CD14-positive monocyte (primary cell): ENCODE measurements at places on chromosomes 7 and 10.

DNA sequence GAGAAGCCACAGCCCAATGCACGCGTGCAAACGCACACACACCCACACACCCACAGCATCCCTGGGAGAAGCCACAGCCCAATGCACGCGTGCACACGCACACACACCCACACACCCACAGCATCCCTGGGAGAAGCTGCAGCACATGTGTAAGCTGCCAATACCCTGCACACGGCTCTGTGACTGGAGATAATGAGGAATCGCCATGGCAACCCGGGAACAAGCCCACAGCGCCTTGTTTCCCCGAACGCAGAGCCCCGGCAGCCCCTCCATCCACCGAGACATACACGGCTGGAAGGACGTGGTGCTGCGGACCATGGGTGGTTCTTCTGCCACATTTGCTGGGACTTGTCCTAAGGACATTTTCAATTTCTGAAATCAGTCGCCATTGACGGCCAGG lies 221.3 kb downstream of the PTPRN2 start:
- no peak for DNase-seq

- no peak for DNase-seq
Measured at GRCh38 chr7:68922850-68923249, 675.4 kb upstream of the AUTS2 start.

- no peak for DNase-seq
Measured at GRCh38 chr10:123391275-123392028, 237.2 kb downstream of the BUB3 start.

DNA sequence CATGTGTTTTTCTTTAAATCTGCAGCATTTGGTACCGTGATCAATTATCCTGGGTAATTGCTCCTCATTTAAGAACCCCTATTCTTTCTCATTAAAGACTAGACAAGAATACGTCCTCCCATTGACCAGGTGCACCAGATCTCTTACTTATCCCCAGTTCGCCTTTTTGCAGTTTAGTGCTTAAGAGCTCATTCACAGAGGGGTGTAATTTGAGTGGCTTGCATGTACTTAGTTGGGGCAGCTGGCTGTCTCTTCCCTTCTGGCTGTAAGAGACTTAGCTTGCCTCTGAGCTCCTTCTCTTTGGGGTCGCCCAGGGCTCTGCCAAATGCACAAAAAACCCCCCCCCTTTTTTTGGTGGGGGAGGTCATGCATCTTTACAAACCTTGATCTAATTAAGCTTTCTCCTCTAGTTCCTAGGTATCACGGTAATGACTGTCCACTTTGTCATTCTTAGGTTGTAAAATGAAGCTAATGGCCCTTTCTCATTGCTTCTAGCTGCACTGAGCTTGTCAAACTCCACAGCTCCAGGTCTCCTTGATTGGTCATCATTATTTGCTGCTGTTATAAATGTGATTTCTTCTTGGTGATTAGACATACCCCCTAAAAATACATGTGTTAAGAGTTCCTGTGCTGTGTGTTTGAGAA lies 26.3 kb downstream of the GAD2 start:
- DNase-seq = no peak

GRCh38 chr7:120097020-120097419 lies 176.0 kb upstream of the KCND2 start:
- no peak for DNase-seq

DNA sequence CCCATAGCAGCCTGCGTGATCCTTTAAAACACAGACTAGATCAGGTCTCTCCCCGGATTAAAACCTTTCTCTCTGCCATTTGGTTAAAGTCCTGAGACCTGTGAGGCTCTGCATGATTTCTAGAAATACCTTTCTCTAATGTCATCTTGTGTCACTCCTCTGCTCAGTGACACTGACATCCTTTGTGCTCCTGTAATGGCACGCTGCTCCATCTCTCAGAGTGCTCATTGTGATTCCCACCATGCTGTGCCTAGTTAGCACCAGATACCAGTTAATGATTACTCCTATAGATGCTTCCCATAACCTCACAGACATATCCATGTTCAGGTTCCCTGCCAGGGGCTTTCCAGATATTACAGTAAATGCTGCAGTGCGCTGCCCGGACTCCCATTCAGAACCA lies 11.7 kb upstream of the OR9A2 start:
- no peak for DNase-seq

DNA sequence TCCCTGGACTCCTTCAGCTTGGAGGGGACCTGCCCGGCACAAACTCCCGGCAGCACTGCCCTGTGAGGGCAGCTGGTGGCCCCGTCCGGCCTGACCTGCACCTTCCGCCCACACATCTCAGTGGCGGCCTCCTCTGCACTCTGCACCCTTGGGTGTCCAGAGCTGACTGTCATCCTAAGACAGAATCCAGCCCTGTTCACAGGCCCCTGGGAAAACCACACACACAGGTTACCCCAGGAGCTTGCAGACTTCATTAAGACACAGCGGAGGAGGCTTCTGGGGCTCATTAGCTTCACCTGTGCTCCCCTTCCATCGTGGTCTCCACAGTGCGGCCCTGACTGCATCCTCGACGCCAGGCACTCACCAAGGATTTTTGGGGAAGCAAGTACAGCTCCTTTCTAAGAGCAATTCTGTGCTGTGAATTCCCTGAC lies 51.5 kb upstream of the SHH start:
- DNase-seq = no peak

GRCh38 chr10:31272841-31273240 lies 46.2 kb upstream of the ZEB1 start:
- DNase-seq = no peak

DNA sequence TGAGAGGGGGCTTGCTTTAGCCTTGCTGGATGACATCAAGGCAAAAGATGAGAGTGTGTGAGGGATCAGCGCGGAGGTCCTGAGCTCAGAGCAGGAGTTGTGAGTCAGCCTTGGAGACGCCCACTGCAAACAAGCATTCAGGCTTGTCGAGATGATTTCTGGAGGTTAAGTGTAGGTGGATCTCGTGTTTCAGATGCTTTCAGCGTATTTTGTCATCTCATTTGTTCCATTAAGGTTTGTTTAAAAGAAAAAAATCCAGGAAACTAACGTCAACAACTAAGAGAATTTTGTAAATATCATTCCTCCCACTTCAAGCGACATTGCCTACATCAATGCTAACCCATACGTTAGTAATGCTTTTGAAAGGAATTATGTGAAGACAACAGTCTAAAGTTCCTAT lies 715.4 kb upstream of the NRP1 start:
- DNase-seq = no peak

- DNase-seq = no peak
Measured at GRCh38 chr10:17375936-17376584, 78.3 kb downstream of the ST8SIA6 start.

- no peak for DNase-seq
Measured at GRCh38 chr10:48541144-48541795, 63.6 kb downstream of the ARHGAP22 start.

DNA sequence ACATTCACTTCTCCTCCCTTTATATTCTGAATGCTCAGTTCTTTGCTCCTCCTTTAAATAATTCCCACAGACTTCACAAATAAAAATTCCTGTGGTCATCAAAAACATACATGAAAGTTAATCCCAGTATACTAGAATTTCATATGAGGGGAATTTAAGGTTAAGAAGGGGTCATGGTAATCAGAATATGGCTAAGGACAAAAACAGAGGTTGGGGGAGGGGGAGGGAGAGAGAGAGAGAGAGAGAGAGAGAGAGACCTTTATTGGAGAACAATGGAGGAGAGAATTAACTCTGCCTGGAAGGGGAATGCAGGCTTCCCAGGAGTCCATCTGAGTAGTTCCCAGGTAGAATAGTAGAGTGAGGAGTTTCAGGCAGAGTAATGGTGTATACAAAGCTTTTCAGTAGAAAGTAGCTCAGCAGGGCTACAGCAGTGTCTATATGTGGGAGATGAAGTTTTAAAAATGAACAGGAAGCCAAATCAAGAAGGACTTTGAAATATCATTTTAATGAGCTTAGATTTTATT lies 5.2 kb upstream of the CUBN start:
- DNase-seq = no peak

GRCh38 chr10:29535778-29536453 lies 98.9 kb downstream of the SVIL start:
- no peak for DNase-seq

GRCh38 chr7:140908361-140908760 lies 16.4 kb downstream of the BRAF start:
- no peak for DNase-seq

- no peak for DNase-seq
Measured at GRCh38 chr7:143323653-143324052, 7.7 kb downstream of the CLCN1 start.

DNA sequence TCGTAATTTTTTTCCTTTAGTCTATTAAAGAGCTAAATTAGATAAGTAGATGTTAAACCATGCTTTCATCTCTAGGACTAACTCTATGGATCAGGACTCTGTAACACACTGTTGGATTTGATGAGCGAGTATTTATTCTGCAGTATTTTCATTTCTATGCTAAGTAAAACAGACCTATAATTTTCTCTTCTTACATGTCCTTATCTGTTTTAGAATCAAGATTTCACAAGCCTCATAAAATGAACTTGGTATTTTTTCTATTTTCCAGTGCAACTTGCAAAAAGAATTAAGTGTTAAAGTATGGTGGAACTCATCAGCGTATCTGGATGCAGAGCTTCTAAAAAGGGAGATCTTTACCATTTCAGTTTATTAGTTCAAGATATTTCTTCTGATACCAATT lies 2.4 kb downstream of the CACUL1 start:
- DNase-seq = no peak

- DNase-seq = no peak
Measured at GRCh38 chr7:120486164-120486563, 213.2 kb downstream of the KCND2 start.

GRCh38 chr10:108409306-108409705 lies 1244.8 kb upstream of the SORCS1 start:
- DNase-seq = no peak

- DNase-seq = no peak
Measured at GRCh38 chr10:60246382-60246781, 143.3 kb downstream of the ANK3 start.

GRCh38 chr7:4822677-4823076 lies 39.2 kb downstream of the PAPOLB start:
- DNase-seq = no peak

- DNase-seq = no peak
Measured at GRCh38 chr7:134630237-134630636, 16.4 kb upstream of the BPGM start.

GRCh38 chr7:51027935-51028830 lies 245.5 kb upstream of the GRB10 start:
- DNase-seq = no peak

GRCh38 chr7:106819546-106819945 lies 45.5 kb upstream of the PIK3CG start:
- no peak for DNase-seq

DNA sequence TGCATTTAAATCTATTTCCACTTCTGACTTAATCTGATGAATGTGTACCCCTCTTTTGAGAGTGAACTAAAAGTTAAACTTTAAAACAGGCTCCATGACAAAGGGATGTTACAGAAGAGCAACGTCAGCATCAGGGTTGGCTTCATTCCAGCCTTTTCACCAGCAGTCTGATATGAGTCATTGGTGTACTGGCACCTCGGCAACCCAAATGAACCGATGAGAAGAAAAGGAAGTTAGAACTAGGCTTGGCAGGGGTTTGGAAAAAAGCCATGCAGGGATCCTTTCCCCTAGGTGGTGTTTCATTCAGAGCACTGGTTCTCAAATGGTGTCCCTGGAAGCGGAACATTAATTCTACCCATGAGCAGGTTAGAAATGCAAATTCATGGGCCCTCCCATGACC lies 53.6 kb downstream of the SEC61G start:
- DNase-seq = no peak

DNA sequence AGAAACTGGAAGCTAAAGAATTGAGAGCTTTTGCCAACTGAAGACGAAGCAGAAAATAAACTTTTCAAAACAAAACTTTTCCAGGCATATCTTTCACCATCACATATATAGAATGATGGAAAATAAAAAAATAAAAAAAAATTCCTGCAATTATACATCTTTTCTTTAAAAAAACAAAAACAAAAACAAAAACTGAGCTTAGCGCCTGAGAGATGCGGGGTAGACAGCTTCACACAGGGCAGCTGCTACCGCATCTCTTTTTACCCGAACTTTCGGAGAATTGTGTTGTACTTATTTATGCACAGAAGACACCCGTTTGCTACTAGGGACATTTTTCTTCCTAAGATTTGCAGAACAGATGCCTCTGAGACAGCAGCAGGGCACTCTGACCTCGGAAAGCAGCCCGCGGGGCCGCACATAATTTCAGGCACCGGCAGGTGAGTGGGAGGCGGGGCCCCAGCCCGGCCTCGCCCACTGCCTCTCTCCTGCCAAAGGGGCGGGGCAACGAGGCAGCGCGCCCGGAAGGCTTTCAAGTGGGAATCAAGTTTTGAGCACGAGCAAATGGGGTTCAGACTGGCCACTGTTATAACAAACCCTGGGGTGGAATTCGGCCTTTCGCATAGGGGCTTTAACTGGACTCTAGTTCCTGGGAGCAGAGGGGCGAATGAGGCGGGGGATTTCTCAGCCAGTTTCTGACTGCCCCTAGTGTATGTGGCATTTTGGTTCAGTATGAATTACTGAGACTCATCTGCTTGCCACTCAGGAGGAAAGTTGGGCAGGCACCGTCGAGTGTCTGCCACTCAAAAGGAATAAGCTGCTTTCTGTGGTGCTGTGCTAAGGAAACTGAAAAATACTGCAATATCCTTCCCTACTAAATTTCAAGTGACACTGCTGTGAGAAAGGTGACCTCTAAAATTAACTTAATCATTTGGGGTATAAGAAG lies 18.5 kb upstream of the FAM133B start:
- no peak for DNase-seq
